Activated CD4-positive, alpha-beta T cell treated with anti-CD3 and anti-CD28 coated beads, Interleukin-2, amount 10 ng/mL, durations not matched to agents 7 days and 5 days (primary cell): ENCODE measurements at places on chromosomes 16 and 17. TPM values are rescaled to one million over a fixed set of nuclear protein-coding genes. Genes with fewer than 3 reads are reported as not detected.

The TERB1 gene
- 0.27 TPM for total RNA-seq

The PLA2G10 gene
- not detected for total RNA-seq

The ASGR2 gene
- total RNA-seq = not detected

The ARL5C gene
- total RNA-seq = 0.15 TPM

The KCNAB3 gene
- total RNA-seq = 11.8 TPM

The TMC5 gene
- not detected for total RNA-seq

The KRTAP4-9 gene
- total RNA-seq = not detected

The CARD14 gene
- total RNA-seq = not detected

The PRR11 gene
- 80.8 TPM for total RNA-seq

The CDH16 gene
- total RNA-seq = not detected

The INCA1 gene
- 0.35 TPM for total RNA-seq

The CNEP1R1 gene
- total RNA-seq = 29.1 TPM

The MYH8 gene
- total RNA-seq = not detected

The CHST4 gene
- total RNA-seq = not detected

The ATP2A1 gene
- total RNA-seq = 1.3 TPM

The HASPIN gene
- 27.6 TPM for total RNA-seq

The CBFA2T3 gene
- not detected for total RNA-seq

The C16orf92 gene
- total RNA-seq = not detected

The HNF1B gene
- total RNA-seq = not detected

The SPNS3 gene
- 8.0 TPM for total RNA-seq

The MILR1 gene
- total RNA-seq = 0.27 TPM

The KCTD13 gene
- 36.1 TPM for total RNA-seq

The LGALS9 gene
- 233 TPM for total RNA-seq

The DLX3 gene
- not detected for total RNA-seq

The RHBDF1 gene
- total RNA-seq = not detected

The TTLL6 gene
- not detected for total RNA-seq

The CSH2 gene
- total RNA-seq = not detected

The KCNH6 gene
- not detected for total RNA-seq

The SHBG gene
- not detected for total RNA-seq

The TPPP3 gene
- not detected for total RNA-seq

The DPEP3 gene
- total RNA-seq = 0.10 TPM

The NLRC3 gene
- 98.7 TPM for total RNA-seq
